ENCODE measurements at places on chromosomes 7 and 10.

GRCh38 chr7:100352984-100353684, 4.8 kb upstream of the PILRB start:
- no peak for DNase-seq

DNA sequence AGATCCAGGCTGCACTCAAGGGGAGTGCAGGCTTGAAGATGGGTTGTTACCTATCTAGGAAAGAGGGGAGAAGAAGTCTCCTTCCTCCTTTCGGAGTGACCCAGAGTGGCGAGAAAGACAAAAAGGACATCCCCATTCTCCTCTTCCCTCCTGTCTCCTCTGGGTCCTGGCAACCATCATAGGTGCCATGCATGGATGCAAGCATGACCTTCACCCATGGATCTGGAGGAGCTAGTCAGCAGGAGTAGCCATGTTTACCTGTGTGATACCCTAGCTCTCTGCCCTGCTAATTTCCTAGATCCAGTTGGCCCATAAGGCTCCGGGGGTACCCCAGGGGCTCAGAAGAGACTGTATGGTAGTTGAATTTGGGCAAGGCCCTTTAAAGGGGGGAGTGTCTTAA, 17.2 kb upstream of the CROT start:
- peak; percentile 35 for DNase-seq

DNA sequence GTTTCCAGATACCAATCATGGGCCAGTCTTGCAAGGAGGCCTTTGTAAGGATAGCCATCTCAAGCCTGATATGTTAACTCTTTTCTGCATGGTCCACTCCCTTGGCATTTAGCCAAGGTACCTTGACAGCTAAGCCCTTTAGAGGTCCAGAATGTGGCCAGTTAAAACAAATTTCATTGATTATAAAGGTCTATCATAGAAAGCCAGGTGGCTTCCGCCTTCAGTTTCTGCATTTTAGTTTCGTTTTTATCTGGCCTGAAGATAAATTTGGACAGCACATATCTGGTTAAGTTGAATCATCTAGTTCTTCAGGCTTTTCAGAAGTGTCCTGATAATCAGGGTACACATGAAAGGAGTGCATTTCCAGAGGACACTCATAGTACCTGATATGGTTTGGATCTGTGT, 30.7 kb downstream of the ANKIB1 start:
- DNase-seq: no peak

- no peak for DNase-seq
These were observed 95.1 kb upstream of the PALS2 start for GRCh38 chr7:24478137-24478655.

- DNase-seq: no peak
These were observed 78.5 kb upstream of the CTTNBP2 start for GRCh38 chr7:117951691-117952280.

GRCh38 chr10:64635906-64636305, 1114.7 kb downstream of the REEP3 start:
- no peak for DNase-seq

- no peak for DNase-seq
These were observed 179.9 kb downstream of the AUTS2 start for GRCh38 chr7:69778138-69778537.

DNA sequence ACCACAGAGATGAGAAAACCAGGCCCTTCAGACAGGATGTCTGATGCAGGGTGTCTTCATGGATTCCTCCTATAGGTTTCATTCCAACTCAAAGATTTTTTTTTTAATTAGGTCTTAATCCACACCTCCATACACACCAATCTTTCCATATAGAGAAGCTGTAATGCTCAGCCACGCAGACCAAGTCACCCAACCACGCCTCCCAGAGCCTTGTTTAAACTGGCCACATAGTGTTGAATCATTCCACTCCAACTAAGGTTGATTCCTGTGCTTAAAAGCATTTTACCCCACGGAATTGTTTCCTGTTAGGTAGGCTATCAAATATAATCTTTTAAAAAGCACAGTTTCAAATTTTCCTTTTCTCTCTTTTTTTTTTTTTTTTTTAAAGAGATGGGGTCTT, 153.6 kb downstream of the TYW1B start:
- no peak for DNase-seq

DNA sequence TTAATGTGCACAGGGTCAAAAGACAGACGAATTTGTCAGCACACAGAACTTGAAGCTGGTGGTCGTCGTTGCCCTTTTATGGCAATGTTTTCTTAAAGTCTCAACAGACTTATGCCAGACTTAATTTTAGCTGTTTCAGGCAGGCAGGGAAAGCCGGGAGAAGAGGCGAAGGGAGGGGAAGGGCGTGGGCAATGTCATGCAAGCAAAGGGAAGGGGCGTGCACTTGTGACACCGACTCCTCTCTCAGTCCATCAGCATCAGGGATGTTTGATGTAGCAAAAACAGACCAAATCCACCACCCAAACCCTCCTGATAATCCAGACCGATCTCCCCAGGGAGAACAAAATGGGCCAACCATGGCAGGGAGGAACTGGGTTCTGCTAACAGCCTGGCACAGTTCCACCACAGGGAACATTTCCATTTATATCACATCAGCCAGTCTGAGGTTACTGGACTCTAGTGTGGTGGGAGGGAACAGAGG, 118.1 kb upstream of the RHEB start:
- DNase-seq: peak; percentile 31

DNA sequence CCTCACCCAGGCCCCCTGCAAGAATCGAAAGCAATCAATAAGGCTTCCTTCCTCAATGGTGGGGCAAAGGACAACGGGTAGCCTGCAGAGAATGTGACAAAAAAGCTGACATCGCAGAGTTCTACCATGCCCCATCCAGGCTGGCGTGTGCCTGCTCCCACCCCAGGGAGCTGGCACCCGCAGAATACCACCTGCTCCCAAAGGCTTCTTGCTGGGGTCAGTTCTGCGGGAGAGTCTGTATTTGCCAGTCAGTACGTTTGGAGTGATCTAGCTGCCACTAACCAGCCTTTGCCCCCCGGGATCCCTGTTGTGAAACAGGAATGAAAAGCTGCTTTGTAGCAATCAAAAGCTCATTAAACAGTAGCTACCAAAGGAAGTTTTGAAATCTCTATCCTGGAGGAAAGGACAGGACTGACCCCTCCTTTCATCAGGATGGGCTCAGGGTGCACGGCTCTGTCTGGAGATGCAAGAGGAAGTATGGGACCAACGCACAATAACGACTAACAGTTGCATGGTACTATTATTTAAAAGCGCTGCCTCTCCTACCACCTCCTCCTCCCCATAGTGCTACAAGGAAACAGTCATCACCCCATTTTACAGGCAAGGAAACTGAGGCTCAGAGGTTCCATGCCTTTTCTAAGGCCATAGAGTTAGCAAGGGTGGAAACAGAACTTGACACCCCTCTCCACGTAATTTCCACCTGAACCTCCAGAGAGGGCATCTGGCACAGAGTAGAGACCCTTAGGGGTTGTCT, 67.0 kb downstream of the FGFR2 start:
- no peak for DNase-seq

DNA sequence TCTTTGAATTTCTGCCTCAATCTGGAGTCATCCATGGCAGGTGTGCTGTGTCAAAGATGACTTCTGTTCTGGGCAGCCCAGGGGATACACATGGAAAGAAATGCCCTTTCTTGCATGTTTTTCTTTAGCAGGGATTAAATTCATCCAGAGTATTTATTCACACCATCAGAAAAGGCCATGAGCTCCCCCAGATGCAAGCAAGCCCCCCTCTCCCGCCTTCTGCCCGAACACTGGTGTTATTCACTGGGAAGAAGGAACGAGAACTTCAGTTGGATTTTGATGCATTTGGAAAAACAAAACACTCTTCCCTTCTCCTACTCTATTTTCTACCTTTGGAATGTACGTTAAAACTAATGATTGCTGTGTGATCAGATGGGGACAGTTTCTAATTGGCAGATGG, 1.4 kb downstream of the PLPP4 start:
- no peak for DNase-seq

Measured in AG10803 (cell line).